Skin of body (tissue), 3 donors: ENCODE measurements at places on chromosomes 2 and 18. TPM values are rescaled to one million over a fixed set of nuclear protein-coding genes. Genes with fewer than 3 reads are reported as not detected.
A peak's percentile ranks its signal among the peaks of the same experiment; 100 is the strongest.

- peak; percentile 70 for DNase-seq
These were observed 204.8 kb downstream of the TFCP2L1 start for GRCh38 chr2:121080013-121080772.

- DNase-seq, result no peak
These were observed 30.5 kb upstream of the IMPA2 start for GRCh38 chr18:11950824-11951223.

Gene SCYGR8
- total RNA-seq, result 3.6 TPM

Gene MSH6
- 45.7 TPM for total RNA-seq

- DNase-seq, result no peak
These were observed 369.7 kb downstream of the RAD51AP2 start for GRCh38 chr2:17148407-17149145.

Gene MYL12B
- 197 TPM for total RNA-seq

DNA sequence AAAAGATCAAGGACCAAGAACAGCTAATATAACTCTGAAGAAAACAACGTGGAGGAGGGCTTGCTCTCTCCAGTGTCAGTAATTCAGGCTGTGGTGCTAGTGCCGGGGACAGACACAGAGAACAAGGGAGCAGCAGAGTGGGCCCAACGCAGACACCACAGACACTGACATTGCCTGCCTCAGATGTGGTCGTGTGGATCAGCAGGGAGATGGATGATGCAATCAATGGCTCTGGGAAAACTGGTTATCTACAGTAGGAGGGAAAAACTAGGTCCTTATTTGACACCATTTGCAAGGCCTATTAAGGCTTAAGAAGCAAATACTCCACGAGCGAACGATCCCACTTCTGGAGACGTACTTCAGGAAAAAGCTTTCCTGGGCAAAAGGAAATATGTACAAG, 36.1 kb downstream of the HDLBP start:
- DNase-seq, result no peak

- no peak for DNase-seq
These were observed 11.8 kb downstream of the NDUFA10 start for GRCh38 chr2:240013343-240013742.

- peak; percentile 83 for DNase-seq
These were observed 127.8 kb downstream of the COPS8 start for GRCh38 chr2:237213315-237214022.

DNA sequence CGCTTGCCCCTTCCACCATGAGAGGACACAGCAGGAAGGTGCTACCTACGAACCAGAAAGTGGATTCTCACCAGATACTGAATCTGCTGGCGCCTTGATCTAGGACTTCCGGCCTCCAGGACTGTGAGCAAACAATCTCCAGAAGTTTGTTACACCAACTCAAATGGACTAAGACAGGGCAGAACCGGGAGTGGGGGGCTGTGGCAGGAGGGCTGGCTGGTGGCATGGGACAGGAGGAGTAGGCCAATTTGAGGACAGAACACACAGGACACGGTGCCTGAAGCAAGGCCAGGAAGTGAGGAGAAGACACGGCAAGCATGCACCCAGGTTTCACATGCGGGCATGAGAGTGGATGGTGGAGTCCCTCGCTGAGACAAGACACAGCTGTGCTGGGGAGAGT, 40.1 kb downstream of the CRACDL start:
- DNase-seq, result no peak

Gene EIF2B4
- total RNA-seq, result 23.5 TPM

GRCh38 chr2:1967242-1968208, 223.2 kb upstream of the PXDN start:
- DNase-seq, result no peak

GRCh38 chr2:18403921-18404522, 156.4 kb downstream of the RDH14 start:
- DNase-seq, result peak; percentile 92

DNA sequence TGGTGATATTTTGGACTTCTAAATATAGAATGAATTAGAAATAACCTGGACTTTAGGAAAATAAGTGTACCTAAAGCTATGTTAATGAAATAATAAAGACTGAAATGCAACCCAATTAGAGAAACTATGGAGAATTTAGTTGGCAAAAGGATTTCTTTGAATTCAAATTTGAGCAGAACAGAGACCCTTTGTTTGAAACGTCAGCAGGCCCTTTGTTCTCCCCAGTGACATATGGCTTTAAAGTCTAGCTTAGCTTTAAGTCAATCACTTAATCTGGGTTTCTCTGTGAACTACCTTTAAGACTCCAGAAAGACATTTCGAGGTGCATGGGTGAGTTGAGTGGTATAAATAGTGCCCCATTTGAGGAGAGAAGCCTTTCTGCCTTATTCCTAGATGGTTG, 130.5 kb upstream of the CREB1 start:
- no peak for DNase-seq

Gene INO80B
- 6.8 TPM for total RNA-seq

DNA sequence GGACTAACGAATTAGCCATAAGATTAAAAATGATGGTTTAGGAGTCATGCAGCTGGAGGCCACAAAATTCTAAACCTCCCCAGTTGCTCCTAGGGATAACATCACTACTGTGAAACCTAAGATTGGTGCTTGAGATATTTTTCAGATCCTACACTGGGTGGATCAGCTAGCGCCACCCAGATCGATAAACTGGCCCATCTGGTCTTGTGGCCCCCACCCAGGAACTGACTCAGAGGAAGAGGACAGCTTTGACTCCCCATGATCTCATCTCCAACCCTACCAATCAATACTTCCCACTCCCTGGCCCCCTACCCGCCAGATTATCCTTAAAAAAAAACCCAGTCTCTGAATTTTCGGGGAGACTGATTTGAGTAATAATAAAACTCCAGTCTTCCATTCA, 5.5 kb downstream of the GALNT14 start:
- no peak for DNase-seq

- DNase-seq, result no peak
These were observed 27.4 kb downstream of the FABP1 start for GRCh38 chr2:88100489-88100858.

GRCh38 chr18:39675906-39676305, 2110.3 kb upstream of the CELF4 start:
- no peak for DNase-seq

GRCh38 chr2:112824694-112825085, 11.9 kb downstream of the IL1B start:
- DNase-seq, result no peak

DNA sequence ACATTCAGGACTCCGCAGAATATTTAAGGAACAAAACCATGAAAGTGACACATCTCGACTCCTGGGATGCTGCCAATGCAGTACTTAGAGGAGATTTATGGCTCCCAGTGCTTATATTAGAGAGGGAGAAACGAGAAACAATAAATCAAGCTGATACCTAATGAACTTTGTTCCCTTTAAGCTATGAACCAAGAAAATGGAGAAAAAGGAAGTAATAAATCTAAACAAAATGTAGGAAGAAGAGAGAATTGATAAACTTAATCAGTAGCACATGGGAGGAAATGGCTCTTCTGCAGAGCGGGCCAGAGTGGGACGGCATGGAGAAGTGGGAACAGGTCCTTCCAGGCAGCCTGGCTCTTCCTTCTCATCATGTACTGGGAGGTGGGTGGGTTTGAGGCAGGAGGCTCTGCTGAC, 42.7 kb downstream of the NPPC start:
- DNase-seq, result peak; percentile 57

GRCh38 chr18:51867767-51868166, 472.2 kb upstream of the DCC start:
- DNase-seq, result no peak

- no peak for DNase-seq
These were observed 83.9 kb downstream of the PTH2R start for GRCh38 chr2:208490492-208490891.

GRCh38 chr2:180474716-180475115, 467.6 kb upstream of the CWC22 start:
- DNase-seq, result no peak

Gene FHOD3
- 32.0 TPM for total RNA-seq

GRCh38 chr2:176468457-176469113, 199.3 kb downstream of the MTX2 start:
- no peak for DNase-seq

GRCh38 chr2:98875081-98875728, 60.8 kb downstream of the CRACDL start:
- DNase-seq, result no peak

DNA sequence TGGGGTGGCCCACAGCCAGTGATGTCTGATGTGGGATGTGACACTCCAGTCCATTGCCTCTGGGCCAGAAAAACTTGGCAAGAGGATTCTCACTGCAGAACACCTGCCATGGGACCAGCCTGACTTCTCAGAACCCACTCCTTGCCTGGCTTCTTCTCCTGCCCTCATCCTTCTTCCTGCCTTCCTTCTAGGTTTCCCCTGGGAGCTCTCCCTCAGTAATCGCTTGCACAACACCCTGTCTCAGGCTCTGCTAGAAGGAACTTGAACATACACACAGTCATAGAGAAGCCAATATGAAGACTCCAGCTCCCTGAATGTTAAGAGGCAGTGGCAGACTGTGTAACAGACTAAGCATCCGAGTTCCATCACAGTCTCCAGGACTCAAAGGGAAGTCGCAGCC, 4.3 kb upstream of the COL6A3 start:
- DNase-seq, result no peak

DNA sequence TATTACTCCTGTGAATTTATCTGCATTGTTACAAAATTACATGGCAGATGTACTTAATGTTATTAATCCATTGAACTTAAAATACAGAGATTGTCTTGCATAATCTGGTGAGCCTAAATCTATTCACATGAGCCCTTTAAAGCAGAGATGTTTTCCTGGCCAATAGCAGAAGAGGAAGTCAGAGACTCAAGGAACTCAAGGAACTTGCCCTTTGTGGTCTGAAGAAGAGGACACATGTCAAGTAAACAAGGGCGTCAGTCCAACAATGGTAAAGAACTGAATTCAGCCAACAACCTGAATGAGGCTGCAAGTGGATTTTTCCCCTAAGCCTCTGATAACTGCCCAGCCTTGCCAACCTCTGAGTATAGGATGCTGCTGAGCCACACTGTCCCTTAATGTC, 356.3 kb upstream of the PKDCC start:
- no peak for DNase-seq

DNA sequence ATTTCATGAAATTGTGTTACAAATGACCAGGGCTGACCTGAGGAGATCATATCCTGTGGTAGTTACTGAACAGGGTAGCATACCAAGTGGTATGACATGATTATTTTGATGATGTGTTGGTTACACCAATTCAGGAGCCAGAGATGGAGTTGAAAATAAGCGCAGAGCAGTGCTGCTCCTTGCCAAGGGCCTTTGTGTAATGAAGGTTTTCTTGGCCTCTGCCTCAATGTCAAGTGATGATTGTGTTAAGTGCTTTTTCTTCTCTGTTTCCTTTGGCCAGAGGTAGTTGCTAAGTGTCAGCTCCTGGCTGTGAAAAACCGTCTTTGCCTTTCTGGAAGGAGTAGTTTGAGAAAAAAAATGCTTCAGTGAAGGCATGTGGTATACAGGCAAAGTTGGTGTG, 131.2 kb downstream of the CERS6 start:
- no peak for DNase-seq

Gene FTCDNL1
- 2.2 TPM for total RNA-seq

Gene OSBPL6
- 3.3 TPM for total RNA-seq

- no peak for DNase-seq
These were observed 600.9 kb downstream of the PLCL1 start for GRCh38 chr2:198405311-198405710.

DNA sequence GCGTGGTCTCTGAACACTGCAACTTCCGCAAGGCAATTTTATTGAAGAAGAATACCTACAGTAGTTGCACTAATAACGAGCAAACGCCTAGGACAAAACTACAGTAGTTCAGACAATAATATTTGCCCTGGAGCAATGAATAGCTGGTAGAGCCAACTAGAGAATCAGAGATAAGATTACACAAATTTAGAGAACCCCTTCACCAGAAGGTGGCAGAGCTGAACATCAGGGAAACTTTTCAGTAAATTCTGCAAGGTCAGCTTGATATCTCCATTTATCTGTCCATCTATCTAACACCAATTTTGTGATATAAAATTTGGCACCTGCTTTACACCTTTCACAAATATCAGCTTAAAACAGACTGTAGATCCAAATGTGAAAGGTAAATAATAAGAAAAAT, 43.8 kb downstream of the CDH19 start:
- DNase-seq, result no peak

DNA sequence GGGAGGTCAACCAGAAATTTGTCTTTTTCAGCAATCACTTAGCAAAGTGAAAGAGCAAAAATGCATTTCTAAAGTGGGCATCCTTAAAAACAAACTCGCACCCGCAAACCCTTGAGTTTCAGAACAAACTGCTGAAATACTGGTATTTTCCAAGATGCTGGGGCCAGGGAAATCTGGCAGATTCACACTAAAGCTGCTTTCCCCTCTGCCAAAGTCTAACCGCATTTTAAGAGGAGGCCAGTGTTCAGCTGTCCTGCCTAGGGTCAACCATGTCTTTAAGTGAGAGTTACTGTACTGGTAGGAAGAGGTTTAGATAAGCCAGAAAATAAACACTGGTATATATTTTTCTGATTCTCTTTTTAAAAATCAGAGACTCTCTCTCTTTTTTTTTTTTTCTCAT, 55.9 kb downstream of the ACVR1 start:
- DNase-seq, result no peak

DNA sequence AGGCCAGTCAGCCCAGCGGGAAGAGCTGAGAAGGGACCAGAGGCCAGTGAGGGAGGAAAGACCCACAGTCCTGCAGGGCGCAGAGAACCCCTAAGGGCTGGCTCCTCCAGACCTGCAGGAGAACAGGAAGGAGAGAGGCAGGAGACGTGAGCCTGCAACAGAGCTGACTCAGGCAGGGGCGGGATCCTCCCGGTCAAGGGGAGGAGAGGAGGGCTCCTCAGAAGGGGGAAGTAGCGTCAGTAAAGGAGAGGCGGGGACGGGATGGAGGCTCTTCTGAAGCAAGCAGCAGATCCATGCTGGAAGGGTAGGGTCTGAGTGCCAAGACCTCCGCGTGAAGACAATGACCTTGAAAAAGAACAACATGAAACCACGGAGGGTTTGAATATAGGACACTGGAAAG, 50.8 kb downstream of the TRABD2A start:
- DNase-seq, result no peak

- DNase-seq, result no peak
These were observed 62.9 kb upstream of the EHBP1 start for GRCh38 chr2:62642429-62643099.

DNA sequence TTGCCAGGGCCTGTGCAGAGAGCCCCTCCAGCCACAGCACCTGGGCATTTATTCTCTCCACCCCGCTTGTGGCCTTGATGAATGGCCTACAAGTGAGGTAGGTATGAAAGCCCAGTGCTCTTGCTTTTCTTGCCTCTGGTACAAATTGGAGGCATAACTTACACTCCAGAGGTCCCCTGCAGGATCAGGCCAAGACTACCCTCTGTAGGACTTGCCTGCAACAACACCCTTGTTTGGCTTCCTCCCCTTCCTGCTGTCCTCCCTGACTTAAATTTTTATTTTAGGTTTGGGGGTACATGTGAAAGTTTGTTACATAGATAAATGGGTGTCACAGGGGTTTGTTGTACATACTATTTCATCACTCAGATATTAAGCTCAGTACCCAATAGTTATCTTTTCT, 95.7 kb downstream of the CDC42EP3 start:
- no peak for DNase-seq

- DNase-seq, result no peak
These were observed 57.8 kb upstream of the NABP1 start for GRCh38 chr2:191620144-191620543.

Gene SERPINB13
- 21.2 TPM for total RNA-seq

DNA sequence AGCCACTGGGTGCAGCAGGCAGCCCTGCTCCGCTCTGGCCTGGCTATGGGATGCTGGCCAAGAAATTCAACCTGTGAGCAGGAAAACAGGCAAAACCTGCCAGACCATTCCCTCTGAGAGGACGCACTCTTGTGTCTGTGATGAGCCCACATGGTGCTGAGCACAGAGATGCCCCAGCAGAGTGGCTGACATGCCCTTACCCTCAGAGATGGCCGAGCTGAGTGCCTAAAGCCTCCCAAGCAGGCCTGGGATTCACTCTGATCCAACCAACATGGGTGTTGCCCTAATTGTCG, 34.3 kb upstream of the TAF1B start:
- no peak for DNase-seq
